ENCODE measurements at places on chromosomes 4 and X.
A peak's percentile ranks its signal among the peaks of the same experiment; 100 is the strongest.

- DNase-seq = no peak
Observed at GRCh38 chr4:184980261-184980660, 38.0 kb upstream of the HELT start.

- DNase-seq = no peak
Observed at GRCh38 chrX:48761674-48762471, at the start of gene GLOD5. Gene GLOD5, plus strand, starts transcription at chrX:48761747. Its CDS starts 44 bp downstream, at chrX:48761791.

GRCh38 chrX:155313766-155314165 lies 20.6 kb downstream of the CLIC2 start:
- DNase-seq = no peak

- DNase-seq = no peak
Observed at GRCh38 chrX:51837921-51838320, 55.5 kb upstream of the MAGED1 start.

DNA sequence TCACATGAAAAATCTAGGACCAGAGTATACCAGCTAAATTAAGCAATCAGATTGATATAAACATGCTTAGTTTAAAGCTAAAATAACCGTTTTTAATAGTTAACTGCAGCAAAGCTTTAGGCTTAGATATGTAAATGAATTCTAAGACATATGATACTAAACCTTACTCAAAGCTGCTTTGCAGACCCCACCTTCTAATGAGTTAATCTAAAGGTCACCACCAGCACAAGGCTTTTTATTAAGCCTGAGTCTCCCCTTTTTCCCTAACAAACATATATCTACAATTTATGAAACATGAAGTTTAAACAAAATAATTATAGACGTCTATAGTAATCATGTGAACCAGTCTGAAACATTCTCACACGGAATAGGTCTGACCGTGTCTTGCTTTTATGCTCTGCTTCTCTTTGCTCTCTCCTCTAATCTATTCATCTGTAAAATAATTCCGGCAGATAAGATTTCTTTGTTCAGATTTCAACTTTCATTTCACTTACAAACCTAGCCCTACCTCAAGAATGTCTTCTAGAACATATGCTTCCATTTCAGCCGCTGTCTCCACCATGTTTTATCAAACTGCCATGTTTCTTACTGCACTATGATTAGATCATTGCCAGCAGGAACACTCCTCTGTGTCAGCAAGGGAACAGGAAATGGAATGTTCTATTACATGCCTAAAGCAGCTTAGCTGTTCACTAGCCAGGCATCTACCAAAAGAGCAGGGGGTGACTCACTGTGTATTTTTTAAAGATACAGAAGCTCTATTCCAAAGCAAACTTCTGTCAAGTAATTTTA lies 35.9 kb downstream of the ANKRD17 start:
- DNase-seq = peak; percentile 56

- no peak for DNase-seq
Observed at GRCh38 chrX:38768079-38768478, 33.2 kb upstream of the MID1IP1 start.

- DNase-seq = no peak
Observed at GRCh38 chr4:76058888-76059426, 15.6 kb upstream of the ART3 start.

GRCh38 chr4:7191546-7192251 lies 639 bp upstream of the SORCS2 start:
- DNase-seq = no peak

- DNase-seq = no peak
Observed at GRCh38 chrX:74340051-74340450, 36.1 kb downstream of the ZCCHC13 start.

DNA sequence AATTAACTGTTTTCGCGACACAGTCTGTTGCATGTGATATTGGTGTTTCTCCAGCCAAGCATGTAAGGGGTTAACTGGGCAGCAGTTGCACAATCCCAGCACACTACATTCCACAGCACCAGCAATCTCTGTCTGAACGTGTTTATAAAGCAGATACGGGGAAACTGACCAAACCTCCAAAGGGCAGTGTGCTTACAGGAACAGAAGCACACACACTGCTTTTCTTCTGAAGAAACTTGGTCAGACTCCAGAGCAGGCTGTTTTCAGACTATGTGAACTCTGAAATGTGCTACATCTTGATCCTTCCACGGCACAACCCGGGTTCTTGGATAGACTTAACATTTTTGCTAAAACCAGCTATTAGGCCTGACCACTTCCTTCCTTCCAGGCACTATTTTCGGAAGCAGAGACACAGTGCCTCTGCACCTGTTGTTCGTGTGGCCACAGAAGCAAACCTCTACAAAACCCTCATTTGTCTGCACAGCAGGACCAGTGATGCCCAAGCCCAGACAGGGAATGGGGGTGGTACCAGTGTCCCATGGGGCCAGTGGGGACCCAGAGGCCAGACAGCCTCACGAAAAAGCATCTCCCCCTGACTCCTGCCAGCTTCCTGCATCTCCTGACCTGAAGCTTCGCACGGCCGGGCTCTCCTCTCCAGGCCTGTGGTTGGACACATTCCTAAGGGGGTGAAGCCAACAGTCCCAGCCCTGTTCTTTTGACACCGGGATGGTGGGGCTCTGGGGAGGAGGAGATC lies 90.1 kb downstream of the IRF2 start:
- peak; percentile 51 for DNase-seq

DNA sequence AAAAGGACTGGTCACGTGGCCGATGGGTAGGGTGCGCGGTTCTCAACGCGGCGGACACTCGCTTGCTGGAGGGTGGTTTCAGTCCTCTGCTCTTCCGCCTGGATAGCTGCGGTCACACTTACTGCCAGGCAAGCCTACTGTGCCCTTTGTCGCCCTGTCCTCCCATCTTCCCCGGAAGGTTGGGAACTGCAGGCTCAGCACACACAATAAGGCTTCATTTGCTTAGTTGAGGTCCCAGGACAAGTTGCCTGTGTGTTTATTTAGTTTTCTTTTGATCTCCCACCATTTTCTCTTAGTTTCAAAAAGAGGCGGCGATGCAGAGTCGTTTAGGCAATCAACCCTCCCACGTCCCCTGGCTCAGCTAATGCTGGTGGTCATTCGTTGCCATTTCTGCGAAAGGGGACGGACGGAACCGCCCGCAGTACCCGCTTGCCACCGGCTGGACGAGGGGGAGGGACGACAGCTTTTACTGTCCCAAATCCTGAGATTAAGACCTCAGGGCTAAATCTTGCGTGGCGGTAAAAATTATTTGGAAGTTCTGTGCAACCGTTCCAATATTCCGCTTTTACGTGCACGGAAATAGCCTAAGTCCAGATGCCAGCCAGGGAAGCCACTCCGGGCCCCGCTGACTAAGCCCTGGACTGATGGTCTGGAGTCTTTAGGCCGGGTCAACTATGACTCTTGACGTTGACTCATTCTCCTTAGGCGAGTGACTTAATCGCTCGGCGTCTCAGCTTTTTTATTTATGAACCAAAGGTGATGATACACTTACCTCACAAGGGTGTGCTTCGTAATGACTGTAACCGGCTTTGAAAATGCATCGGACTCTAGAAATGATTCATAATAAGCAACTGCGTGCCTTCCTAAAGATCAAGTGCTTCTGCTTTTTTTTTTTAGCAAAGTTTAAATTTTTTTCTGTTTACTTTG lies 671 bp upstream of the EIF4E start:
- peak; percentile 75 for DNase-seq

GRCh38 chr4:1080961-1081688 lies 32.2 kb downstream of the RNF212 start:
- no peak for DNase-seq

- DNase-seq = no peak
Observed at GRCh38 chrX:40875476-40875875, 140.1 kb upstream of the MED14 start.

- no peak for DNase-seq
Observed at GRCh38 chr4:3364634-3365314, 72.0 kb downstream of the RGS12 start.

- peak; percentile 62 for DNase-seq
Observed at GRCh38 chrX:38220024-38220414, 652 bp downstream of the SRPX start.

DNA sequence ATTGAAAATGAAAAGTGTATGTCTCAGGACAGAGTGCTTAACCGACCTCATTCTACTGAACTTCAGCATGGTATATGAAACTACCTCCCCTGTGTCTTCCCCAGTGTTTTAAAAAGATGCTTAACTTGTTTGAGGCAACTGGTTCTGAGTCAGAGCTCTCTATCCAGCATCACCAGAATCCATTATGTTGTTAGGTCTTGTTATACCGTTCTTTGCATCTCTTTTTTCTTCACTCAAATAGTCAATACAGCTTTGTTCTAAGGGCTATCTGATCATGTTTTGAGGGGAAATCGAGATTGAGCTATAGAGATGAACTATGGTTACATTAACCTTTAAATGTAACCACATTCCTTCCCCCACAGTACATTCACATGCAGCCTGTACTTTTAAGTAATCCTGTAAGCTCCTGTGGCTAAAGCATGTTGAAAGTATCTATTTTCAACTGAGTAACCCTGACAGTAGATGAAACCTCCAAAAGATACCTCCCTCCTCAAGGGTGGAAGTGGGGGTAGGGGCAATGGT lies 514.4 kb downstream of the RPA4 start:
- DNase-seq = no peak

GRCh38 chr4:158873795-158874401 lies 105.1 kb downstream of the FNIP2 start:
- DNase-seq = no peak

GRCh38 chr4:61507091-61507490 lies 307.0 kb downstream of the ADGRL3 start:
- DNase-seq = no peak

DNA sequence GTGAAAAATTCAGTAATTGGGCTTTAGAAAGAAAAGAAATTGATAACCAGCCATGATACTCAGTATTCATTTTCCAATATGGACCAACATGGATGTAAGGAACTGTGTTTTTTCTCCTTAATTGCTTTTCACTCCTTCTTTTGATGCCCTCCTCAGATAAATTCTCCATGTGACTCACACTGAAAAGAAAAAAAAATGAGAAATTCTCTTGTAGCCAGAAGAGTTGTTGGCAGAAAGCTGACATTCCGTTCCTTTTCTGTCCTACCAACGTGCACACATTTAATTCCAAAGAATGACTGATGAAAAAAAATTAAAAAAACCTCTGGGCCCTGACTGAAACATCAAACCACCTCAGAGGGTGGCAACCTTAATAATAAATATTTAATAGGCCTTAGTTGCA lies 153.1 kb downstream of the AMELX start:
- DNase-seq = no peak

- DNase-seq = no peak
Observed at GRCh38 chr4:13599159-13599558, 28.4 kb downstream of the BOD1L1 start.

Data from HL-60 (cell line).